Adipocyte (in vitro differentiated cells): ENCODE measurements at places on chromosomes 5 and 9.

- DNase-seq: no peak
Observed at GRCh38 chr5:12284604-12285003, 380.4 kb upstream of the CTNND2 start.

DNA sequence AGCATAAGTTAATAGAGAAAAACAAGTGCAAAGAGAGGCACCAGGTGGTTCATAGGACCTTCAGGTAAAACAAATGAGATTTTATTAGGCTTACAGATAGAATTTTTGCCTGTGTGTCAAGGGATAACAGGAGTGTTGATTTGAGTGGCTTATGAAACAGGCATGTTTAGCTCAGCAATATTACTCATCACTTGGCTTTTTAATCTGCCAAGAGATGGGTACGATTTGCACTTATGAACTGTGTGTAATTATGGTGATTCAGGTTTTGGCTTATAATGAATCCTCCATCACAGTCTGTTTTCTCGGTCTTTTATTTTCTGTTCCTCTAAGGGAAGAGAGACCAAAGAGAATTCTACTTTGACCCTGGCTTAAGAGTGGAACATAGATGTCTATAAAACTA, 199.3 kb downstream of the DMRTA1 start:
- DNase-seq: peak; percentile 27

- no peak for DNase-seq
Observed at GRCh38 chr9:134130503-134131375, 5.1 kb upstream of the WDR5 start.

GRCh38 chr9:93298498-93299417, 114.8 kb downstream of the WNK2 start:
- DNase-seq: no peak

GRCh38 chr5:58457050-58457449, 2.8 kb downstream of the PLK2 start:
- DNase-seq: no peak

- DNase-seq: no peak
Observed at GRCh38 chr9:71795097-71795813, 26.9 kb upstream of the CEMIP2 start.

DNA sequence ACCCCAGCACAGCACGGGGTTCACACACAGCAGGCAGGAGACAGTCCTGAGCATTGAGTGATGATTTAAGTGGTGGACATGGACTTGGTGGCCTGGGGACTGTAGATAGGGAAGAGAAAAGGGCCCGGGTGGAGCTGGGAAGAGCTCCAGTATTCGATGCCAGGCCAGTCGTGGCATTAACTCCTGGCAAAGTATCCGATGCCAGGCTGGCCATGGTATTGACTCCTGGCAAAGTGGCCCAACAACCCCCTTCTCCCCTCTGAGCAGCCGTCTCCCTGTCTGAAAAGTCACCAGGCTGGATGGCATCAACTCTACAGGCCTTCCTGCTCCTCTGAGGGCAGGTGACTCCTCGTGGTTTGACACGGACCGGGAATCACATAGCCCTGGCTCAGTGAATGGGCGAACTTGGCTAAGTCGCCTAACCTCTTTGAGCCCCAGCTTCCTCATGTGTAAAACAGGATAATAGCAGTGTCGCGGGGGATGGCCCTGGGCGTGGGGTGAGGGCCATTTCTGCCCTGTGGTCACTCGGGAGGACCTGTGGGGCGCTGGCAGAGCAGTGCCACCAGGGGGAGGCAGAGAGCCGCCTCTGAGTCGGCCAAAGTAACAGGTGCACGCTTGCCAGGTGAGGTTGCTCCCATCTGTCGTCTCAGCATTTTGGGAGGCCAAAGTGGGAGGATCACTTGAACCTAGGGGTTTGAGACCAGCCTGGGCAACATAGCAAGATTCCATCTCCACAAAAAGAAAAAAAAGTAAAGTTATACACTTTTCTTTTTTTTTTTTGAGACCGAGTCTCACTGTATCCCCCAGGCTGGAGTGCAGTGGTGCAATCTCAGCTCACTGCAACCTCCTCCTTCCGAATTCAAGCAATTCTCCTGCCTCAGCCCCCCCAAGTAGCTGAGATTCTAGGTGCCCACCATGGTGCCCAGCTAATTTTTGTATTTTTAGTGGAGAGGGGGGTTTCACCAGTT, 5.7 kb upstream of the SEC16A start:
- peak; percentile 76 for DNase-seq

- no peak for DNase-seq
Observed at GRCh38 chr5:95837492-95837891, 15.0 kb upstream of the GLRX start.

DNA sequence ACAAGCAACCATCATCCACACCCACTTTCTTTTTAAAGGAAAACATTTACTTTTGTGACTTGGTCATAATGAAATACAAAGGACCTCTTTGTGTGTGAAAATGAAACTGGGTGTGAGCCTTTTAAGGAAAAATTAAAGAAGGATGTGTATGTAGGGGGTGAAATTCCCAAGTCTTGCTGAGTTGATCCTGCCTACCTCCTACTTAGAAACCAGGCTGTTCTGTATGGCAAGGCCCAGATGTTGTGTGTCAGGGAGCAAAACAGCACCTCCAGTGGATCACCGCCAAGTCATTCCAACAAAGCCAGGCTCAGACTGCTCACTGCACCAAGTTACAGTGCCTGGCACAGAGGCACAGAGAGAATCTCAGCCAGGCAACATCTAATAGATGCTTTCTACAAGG, 198.5 kb upstream of the FBN2 start:
- DNase-seq: peak; percentile 61

- DNase-seq: no peak
Observed at GRCh38 chr5:98839469-98840383, 66.3 kb downstream of the RGMB start.
